ENCODE measurements at places on chromosomes 3 and 15. TPM values are rescaled to one million over a fixed set of nuclear protein-coding genes. Genes with fewer than 3 reads are reported as not detected.

NUP210 gene
- 74.9 TPM for total RNA-seq

GRCh38 chr3:167929968-167930367 is 165.8 kb downstream of the GOLIM4 start:
- no peaks in the 10 kb centered on the region for H3K27me3 ChIP-seq
- H3K4me3 ChIP-seq: no peak overlapping the region
- H3K27ac ChIP-seq: no peak overlapping the region

GRCh38 chr3:196164576-196164975 is 46.6 kb downstream of the ZDHHC19 start:
- H3K27me3 ChIP-seq: no peaks in the 10 kb centered on the region
- H3K36me3 ChIP-seq: no peaks in the 10 kb centered on the region
- H3K4me1 ChIP-seq: no peaks in the 10 kb centered on the region
- no peak overlapping the region for H3K4me3 ChIP-seq
- H3K27ac ChIP-seq: no peak overlapping the region
- DNase-seq: no peak

- no peak for DNase-seq
- H3K4me1 ChIP-seq: peaks cover 9% of the 10 kb centered on the region
- H3K27me3 ChIP-seq: no peaks in the 10 kb centered on the region
- no peak overlapping the region for H3K27ac ChIP-seq
- H3K4me3 ChIP-seq: no peak overlapping the region
Measured at GRCh38 chr3:16251316-16252085, 13.2 kb downstream of the DPH3 start.

CCR9 gene
- total RNA-seq: not detected

GRCh38 chr3:19945534-19945933 is 1.4 kb upstream of the RAB5A start:
- no peaks in the 10 kb centered on the region for H3K27me3 ChIP-seq
- no peak overlapping the region for H3K27ac ChIP-seq
- no peak for DNase-seq
- H3K4me1 ChIP-seq: peaks cover 14% of the 10 kb centered on the region

DNA sequence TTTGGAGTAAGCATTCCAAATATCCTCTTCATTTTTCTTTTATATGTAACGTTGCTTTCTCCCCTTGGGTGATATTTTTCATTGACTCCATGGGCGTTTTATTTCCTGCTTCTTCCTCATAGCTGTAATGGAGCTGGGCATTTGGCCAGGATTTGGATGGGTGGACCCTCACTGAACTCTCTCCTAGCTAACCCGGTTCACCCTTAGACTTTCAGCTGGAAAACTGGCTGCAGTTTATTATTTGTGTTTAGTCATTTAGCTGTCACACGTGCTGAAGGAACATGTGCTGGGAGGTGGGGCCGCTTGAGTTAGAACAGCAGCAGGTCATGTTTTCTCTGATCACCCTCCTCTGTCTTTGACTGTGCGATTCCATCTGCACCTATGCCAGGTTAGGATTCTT is 407.6 kb downstream of the ZIC1 start:
- H3K27ac ChIP-seq: no peak overlapping the region
- H3K4me1 ChIP-seq: peaks cover 5% of the 10 kb centered on the region
- H3K4me3 ChIP-seq: no peak overlapping the region
- H3K27me3 ChIP-seq: no peaks in the 10 kb centered on the region
- DNase-seq: no peak
- H3K36me3 ChIP-seq: no peaks in the 10 kb centered on the region

TEX55 gene
- total RNA-seq: not detected
